ENCODE measurements at places on chromosomes 7 and 10. TPM values are rescaled to one million over a fixed set of nuclear protein-coding genes. Genes with fewer than 3 reads are reported as not detected.

- H3K4me1 ChIP-seq, result no peaks in the 10 kb centered on the region
- H3K36me3 ChIP-seq, result no peaks in the 10 kb centered on the region
- no peak for DNase-seq
- no peak overlapping the region for H3K4me3 ChIP-seq
- H3K27me3 ChIP-seq, result no peaks in the 10 kb centered on the region
These were observed 231.6 kb downstream of the GRM8 start for GRCh38 chr7:127021019-127021738.

DNA sequence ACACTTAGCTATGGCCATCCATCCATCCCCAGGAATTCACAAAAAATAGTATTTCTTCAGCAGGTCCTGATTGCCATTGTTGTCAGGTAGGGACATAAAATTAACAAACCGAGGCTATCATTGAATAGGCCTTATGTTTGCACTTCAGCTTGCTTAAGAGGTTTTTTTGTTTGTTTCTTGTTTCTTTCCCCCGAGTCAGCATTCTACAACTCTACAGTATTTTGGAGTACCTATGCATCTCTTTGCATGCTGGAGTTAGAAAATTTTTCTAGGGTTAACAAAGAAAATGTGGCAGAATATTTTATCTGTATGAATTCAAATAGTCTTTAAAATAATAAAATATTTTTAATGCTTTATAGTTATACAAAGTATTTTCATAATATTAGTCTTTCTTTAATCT is 26.3 kb downstream of the CHRM2 start:
- no peaks in the 10 kb centered on the region for H3K27me3 ChIP-seq
- no peak for DNase-seq
- H3K4me1 ChIP-seq, result no peaks in the 10 kb centered on the region
- H3K36me3 ChIP-seq, result no peaks in the 10 kb centered on the region
- no peak overlapping the region for H3K4me3 ChIP-seq
- no peak overlapping the region for H3K27ac ChIP-seq

GRCh38 chr7:102103027-102103372 is 183.7 kb upstream of the SH2B2 start:
- H3K36me3 ChIP-seq, result peaks cover 8% of the 10 kb centered on the region
- no peak overlapping the region for H3K27ac ChIP-seq
- H3K4me3 ChIP-seq, result no peak overlapping the region
- no peaks in the 10 kb centered on the region for H3K27me3 ChIP-seq
- no peak for DNase-seq
- no peaks in the 10 kb centered on the region for H3K4me1 ChIP-seq

DNA sequence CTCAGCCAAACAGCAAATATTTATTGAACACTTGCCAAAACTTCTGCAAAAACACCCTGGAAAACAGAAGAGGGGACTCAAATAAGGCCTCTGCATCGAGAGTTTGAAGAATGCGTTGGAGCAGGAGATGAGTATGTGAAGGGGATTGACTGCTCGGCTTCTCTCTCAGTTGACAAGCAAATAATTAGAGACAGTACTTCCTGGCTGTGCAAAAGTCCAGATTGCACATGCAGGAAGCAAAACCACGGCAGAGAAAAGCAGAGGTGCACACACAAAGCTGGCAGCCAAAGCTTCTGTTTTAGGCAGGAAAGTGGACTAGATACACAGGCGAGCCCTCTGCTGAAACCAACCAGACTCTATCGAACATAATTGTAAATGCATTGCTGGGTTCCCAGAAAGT is 343.6 kb upstream of the MGMT start:
- H3K4me3 ChIP-seq, result no peak overlapping the region
- no peak overlapping the region for H3K27ac ChIP-seq

GRCh38 chr7:37536706-37537105 is 88.0 kb upstream of the ELMO1 start:
- no peaks in the 10 kb centered on the region for H3K36me3 ChIP-seq
- no peaks in the 10 kb centered on the region for H3K27me3 ChIP-seq
- H3K4me3 ChIP-seq, result no peak overlapping the region
- no peak overlapping the region for H3K27ac ChIP-seq
- DNase-seq, result no peak

DNA sequence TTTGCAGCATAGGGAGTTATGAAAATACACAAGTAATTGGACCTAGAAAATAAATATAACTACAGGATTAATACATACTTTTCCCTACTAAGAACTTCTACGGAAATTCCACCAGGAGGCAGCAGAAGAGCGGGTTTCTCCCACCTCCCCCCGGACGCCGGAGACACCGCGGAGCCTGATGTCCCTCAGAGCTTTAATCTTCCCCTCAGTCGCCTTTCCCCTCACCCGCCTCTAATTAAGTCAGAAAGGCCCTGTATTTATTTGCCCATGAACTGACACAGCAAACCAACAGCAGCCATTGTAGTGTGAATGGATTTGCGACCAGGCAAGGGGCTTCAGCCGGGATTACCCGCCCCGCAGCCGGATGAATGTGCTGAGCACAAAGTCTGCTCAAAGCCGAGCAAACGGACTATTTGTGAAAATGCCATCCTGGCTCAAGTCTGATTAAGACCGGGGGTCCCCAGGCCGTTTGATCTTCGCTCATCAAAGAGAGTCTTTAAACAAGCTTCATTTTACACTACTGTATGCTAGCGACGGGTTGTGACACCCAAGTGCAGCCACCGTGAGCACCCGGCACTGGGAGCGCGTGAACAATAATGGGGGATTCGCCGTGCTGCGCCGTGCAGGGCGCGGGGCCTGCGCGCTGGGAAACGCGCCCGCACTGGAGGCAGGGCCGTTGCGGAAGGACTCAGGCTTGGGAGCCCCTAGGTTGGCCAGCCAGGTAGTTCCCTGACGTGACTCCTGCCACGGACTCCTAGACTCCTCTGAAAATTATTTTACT is 5.6 kb upstream of the DKK1 start:
- H3K27me3 ChIP-seq, result peaks cover 46% of the 10 kb centered on the region
- peak; percentile 14 for DNase-seq
- H3K4me3 ChIP-seq, result no peak overlapping the region

- no peak for DNase-seq
- no peak overlapping the region for H3K4me3 ChIP-seq
- no peaks in the 10 kb centered on the region for H3K4me1 ChIP-seq
- no peak overlapping the region for H3K27ac ChIP-seq
These were observed 38.8 kb downstream of the TMEM270 start for GRCh38 chr7:73899731-73900142.

DNA sequence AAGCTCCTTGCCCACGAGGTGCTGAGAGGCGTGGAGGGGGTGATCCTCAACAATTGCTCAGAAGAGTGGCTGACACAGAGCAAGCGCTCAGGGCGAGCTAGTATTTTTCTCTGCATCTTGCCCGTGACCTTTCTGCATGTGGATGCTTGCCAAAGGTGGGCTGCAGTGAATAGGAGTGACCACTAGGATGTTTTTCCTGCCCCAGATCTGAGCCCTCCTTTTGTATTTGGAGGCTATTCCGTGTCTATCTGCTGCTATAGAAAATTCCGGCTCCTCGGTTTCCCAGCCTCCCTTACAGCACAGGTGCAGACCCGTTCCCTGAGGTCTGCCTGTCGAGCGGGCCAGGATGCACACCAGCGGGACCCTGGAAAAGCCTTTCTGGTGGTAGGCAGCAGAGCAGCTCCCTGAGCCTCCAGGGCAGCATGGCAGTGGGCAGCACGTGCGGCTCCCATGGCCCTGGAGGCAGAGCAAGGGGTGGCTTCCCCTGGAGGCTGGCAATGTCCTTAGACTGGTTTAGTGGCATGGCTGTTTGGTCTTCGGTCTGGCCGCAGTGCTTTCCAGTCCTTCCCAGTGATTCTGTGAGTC is 145.1 kb upstream of the PCBD1 start:
- H3K4me1 ChIP-seq, result no peaks in the 10 kb centered on the region
- H3K27ac ChIP-seq, result no peak overlapping the region
- no peaks in the 10 kb centered on the region for H3K27me3 ChIP-seq
- H3K4me3 ChIP-seq, result no peak overlapping the region

DNA sequence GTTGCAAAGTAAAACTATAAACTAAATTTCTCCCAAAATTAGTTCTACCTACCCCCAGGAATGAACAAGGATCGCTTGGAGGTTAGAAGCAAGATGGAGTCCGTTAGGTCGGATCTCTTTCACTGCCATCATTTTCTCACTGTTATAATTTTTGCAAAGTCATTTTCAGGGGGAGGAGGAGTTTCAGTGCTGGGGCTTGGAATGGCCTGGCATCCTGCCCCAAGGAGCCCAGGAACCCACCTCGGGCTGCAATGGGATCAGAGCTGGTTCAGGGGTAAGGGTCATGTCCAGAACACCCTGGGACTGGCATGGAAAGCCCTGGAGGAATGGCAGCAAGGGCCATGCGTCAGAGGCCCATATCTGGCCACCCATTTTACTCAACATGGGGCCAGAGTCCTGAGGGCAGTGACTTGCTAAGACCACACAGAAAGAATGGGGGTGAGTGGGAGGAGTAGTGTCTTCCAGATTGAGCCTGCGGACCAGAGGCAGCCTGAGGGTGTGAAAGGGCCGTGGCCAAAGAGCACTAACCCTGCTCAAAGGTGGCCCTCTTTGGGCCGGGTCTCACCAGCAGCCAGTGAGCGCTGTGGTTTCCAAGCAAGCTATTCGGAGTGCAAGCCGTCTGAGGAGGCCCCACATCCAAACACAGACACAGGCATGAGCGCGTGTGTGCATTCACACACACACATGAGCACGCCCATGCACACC is 31.8 kb downstream of the GPRIN2 start:
- peak; percentile 4 for DNase-seq
- H3K27ac ChIP-seq, result no peak overlapping the region

- H3K27me3 ChIP-seq, result no peaks in the 10 kb centered on the region
- H3K36me3 ChIP-seq, result no peaks in the 10 kb centered on the region
- no peak overlapping the region for H3K27ac ChIP-seq
- H3K4me3 ChIP-seq, result no peak overlapping the region
- no peaks in the 10 kb centered on the region for H3K4me1 ChIP-seq
- no peak for DNase-seq
These were observed 97.0 kb downstream of the HGF start for GRCh38 chr7:81672872-81673271.

The LIPK gene
- not detected for total RNA-seq

The CPN1 gene
- total RNA-seq, result not detected

Measured in activated naive CD4-positive, alpha-beta T cell treated with anti-CD3 and anti-CD28 coated beads for 36 hours (primary cell).